Mucosa of gallbladder (tissue), 1 donor: ENCODE measurements at places on chromosomes 11 and 22.

GRCh38 chr11:74677131-74677530, 54.1 kb downstream of the CHRDL2 start:
- DNase-seq: peak; percentile 9

DNA sequence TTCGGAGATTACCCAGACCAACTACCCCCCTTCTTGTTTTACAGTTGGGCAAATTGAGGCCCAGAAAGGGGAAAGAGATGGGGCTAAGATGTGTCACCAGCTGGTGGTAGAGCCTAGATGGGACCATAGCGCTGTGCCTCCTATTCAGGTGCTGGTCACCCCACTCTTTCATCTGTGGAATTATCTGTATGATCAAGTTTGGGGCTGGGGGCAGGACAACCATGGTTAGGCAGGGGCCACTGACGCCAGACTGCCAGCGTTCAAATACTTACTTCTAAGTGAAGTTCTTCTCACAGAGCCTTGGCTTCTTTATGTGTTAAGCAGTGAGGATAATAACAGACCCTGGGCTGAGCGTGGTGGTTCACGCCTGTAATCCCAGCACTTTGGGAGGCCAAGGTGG, 55.9 kb downstream of the IGLL1 start:
- no peak for DNase-seq

DNA sequence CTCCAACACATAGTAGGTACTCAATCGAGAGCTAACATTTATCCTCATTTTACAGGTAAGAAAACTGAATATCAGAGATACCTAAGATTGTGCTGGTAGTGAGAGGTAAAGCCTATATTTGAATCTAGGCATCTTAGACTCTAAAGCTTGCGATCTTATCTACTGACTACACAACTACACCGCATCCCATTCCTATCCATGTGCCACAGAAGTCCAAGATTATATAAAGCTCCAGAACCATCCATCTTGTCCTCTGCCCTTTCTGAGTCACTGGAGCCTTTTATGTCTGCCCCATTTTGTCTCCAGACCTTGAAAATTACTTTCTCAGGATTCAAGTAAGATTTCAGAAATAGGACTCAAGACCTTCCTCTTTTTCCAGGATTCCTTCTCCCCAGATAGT, 84.4 kb downstream of the OR5AK2 start:
- no peak for DNase-seq

DNA sequence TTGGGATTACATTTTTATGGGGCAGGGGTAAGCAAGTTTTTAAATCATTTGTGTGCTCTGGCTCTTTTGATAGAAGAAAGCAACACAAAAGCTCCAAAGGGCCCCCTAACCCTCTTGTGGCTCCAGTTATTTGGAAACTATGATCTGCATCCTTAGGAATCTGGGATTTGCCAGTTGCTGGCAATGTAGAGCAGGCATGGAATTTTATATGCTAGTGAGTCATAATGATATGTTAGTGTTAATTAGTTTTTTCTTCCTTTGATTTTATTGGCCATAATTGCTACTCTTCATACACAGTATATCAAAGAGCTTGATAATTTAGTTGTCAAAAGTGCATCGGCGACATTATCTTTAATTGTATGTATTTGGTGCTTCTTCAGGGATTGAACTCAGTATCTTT, 10.1 kb downstream of the RAG1 start:
- DNase-seq: no peak

DNA sequence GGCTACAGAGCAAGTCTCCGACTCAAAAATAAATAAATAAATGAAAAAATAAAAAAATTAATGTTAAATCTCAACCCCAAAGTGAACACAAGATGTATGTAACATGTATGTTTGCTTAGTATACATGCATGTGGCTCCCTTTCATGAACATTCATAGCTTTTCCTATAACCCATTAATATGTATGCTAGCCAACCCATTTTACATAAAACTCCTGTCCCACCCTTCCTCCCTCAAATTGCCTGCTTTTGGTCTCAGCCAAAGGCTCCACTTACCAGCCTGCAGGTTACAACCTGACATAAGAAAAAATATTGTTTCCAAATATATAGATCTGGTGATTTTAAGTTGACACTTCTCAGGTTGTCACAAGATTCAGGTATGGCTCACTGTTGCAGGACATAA, 3.7 kb upstream of the FOLR1 start:
- no peak for DNase-seq

DNA sequence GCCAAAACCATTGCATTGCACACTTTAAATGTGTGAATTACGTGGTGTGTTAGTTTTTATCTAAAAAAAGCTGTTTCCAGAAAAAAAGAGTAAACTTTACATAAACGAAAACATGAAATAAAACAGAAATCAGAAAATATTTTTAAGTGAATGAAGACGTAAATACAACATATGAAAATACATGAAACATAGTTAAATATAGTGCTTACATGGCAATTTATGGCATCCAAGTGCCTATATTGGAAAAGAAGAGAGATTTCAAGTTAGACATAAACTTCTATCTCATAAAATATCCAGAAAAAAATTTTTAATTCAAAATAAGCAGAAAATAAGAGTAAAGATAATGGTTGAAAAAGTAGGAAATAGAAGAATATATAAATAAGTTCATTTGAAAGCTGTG, 11.9 kb upstream of the OR8D2 start:
- DNase-seq: no peak
